Progenitor cell of endocrine pancreas (in vitro differentiated cells): ENCODE measurements at places on chromosomes 3 and 15. TPM values are rescaled to one million over a fixed set of nuclear protein-coding genes. Genes with fewer than 3 reads are reported as not detected.

DNA sequence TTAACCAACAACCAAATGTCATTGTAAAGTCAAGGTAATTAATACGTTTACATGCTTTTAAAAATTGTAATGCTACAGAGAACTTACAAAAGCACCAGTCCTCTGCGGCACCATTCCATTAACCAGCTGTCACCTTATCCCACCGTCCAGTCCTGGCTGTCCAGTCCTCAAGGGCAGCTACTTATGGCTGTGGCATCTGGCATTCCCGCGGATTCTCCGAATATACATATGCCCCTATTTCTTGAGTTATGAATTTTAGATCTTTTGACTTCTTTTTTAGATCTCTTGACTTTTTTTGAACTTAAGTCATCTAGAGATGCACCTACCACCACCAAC is 382 bp upstream of the POMGNT2 start:
- peak overlapping the region; percentile 67 for H3K4me3 ChIP-seq
- DNase-seq = no peak
- peaks cover 5% of the 10 kb centered on the region for H3K4me1 ChIP-seq
- H3K36me3 ChIP-seq = no peaks in the 10 kb centered on the region
- no peak overlapping the region for H3K27ac ChIP-seq
- H3K27me3 ChIP-seq = peaks cover 12% of the 10 kb centered on the region

DNA sequence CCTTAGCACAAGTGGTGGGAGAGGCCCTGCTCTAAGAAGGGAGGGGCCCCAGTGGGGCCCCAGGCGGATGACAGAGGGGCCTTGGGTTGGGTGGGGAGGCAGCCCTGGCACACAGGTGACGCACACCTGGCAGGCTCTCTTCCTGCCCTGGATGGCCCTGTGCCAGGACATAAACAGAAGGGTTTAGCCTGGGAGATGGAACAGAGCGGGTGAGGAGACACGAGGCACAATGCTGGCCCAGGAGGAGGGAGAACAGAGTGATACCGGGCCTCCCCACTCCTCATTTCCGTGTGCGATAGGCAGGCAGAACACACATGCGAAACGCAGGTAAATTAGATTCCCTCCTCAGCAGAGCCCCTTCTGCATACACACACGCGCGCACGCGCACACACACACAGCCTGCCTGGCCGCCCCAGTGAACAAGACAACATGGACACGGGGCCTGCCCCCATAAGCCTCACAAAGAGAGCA is 39.8 kb downstream of the IDH2 start:
- H3K27ac ChIP-seq = peak overlapping the region; percentile 87
- no peak for DNase-seq
- H3K27me3 ChIP-seq = no peaks in the 10 kb centered on the region
- H3K4me1 ChIP-seq = peaks cover 16% of the 10 kb centered on the region
- H3K36me3 ChIP-seq = no peaks in the 10 kb centered on the region
- H3K4me3 ChIP-seq = no peak overlapping the region

- H3K27me3 ChIP-seq = no peaks in the 10 kb centered on the region
- no peak for DNase-seq
- no peak overlapping the region for H3K27ac ChIP-seq
Measured at GRCh38 chr3:124229420-124229819, 237.5 kb upstream of the ROPN1 start.

DNA sequence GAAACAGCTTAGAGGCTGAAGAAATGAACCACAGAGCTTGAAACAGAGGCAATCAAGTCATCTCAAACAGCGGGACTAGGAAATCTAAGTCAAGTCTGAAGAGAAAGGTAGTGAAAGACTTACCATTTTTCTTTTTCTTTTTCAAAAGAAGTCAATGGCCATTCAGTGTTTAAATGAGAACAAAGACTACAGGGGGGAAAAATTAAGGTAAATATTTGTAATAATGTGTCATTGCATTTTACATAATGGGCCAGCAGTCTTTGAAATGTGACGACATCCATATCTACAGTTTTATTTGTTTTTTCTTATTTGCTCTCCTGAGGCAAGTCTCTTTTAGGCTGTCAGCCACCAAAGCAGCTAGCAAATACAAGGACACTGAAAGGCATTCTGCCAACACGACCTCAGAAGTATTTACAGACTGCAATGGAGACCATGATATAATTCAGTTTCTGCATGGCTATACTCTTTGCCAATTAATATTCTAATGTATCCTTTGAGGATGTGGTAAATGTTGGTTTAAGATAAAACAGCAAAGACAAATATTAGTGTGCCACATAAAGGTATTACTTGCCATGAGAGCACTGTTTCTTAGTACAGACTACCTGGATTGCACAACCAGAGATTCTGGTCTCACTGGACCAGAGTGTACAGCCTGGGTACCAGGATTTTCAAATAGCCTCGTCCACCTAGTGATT is 307.0 kb upstream of the THBS1 start:
- peak overlapping the region; percentile 51 for H3K27ac ChIP-seq
- H3K4me1 ChIP-seq = peaks cover 33% of the 10 kb centered on the region
- H3K36me3 ChIP-seq = no peaks in the 10 kb centered on the region
- peaks cover 49% of the 10 kb centered on the region for H3K27me3 ChIP-seq
- no peak overlapping the region for H3K4me3 ChIP-seq
- DNase-seq = no peak

- H3K36me3 ChIP-seq = no peaks in the 10 kb centered on the region
- no peak overlapping the region for H3K4me3 ChIP-seq
- no peak overlapping the region for H3K27ac ChIP-seq
- peak; percentile 56 for DNase-seq
- H3K27me3 ChIP-seq = no peaks in the 10 kb centered on the region
Measured at GRCh38 chr3:16600780-16601536, 4.3 kb downstream of the DAZL start.

DNA sequence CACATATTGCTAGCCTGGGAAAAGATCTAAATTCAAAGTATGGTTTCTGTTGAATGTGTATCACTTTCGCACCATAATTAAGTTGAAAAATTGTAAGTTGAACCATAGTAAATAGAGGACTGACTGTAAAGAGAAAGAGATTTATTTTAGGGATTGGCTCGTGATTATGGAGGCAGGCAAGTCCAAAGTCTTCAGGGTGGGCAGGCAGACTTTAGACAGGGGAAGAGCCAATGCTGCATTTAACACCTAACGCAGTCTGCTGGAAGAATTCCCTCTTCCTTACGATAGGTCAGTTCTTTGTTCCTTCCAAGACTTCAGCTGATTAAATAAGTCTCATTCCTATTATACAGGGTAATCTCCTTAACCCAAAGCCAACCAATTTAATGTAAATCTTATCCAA is 15.8 kb downstream of the C3orf85 start:
- no peaks in the 10 kb centered on the region for H3K36me3 ChIP-seq
- H3K4me1 ChIP-seq = no peaks in the 10 kb centered on the region
- no peak overlapping the region for H3K4me3 ChIP-seq
- DNase-seq = no peak

DNA sequence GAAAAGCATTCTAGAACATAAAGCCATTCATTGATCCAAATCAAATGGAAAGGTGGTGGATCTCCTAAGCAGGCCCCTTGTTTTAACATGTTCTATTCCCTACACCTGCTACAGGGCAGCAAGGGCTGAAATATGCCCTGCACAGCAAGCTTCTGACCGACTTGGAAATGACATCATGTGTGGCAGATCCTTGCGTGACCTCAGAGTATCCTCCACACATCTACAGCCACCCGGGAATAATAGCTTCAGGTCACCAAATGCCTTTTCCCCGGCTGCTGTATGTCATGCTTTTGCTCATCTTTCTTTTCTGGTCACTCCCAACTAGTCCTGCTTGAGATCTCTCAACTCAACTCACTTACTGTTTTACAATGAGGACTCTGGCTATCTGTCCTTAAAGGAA is 158.2 kb downstream of the ZNF385D start:
- no peak for DNase-seq
- no peaks in the 10 kb centered on the region for H3K4me1 ChIP-seq
- H3K27ac ChIP-seq = no peak overlapping the region
- no peak overlapping the region for H3K4me3 ChIP-seq
- H3K36me3 ChIP-seq = no peaks in the 10 kb centered on the region

DNA sequence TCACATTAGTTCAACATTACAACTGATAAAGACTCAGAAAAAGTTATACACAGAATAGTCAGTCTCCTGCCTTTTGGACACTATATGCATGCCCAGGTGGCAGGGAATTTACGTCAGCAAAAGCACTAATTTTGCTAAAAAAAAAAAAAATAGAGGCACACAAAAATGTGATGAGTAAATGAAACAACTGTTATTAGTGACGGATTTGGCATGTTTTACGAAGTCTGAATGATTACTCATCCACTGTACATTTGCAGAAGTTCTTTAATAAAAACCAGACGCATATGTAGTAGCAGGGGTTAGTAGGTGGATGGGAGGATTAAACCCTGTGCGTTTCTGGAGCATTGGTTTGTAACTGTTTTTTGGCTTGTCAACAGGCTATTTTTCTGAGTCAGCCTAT is 99.0 kb downstream of the MITF start:
- peaks cover 3% of the 10 kb centered on the region for H3K36me3 ChIP-seq
- no peaks in the 10 kb centered on the region for H3K4me1 ChIP-seq
- no peak overlapping the region for H3K27ac ChIP-seq
- DNase-seq = no peak

- no peaks in the 10 kb centered on the region for H3K36me3 ChIP-seq
- H3K4me1 ChIP-seq = peaks cover 21% of the 10 kb centered on the region
- no peak overlapping the region for H3K4me3 ChIP-seq
- no peak overlapping the region for H3K27ac ChIP-seq
- DNase-seq = no peak
Measured at GRCh38 chr3:17518189-17519059, 224.0 kb downstream of the TBC1D5 start.

DNA sequence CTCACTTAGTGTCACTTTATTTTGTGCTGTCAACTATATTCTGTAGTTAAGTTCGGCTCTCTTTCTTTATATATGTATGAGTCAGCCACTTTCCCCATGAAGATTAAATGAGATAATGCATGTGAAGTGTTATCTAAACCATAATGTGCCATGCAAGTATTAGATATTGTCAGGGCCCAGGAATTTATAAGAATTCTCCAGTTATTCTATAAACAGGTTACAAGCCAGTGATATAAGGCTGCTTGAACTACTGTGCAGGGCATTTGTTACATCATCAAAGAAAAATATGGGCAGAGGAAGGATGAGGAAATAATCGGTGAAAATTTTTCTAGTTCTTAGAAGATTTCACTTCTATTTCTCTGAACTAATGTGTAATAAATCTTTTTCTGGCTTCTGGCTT is 1049.0 kb upstream of the NR2F2 start:
- no peaks in the 10 kb centered on the region for H3K36me3 ChIP-seq
- no peak overlapping the region for H3K4me3 ChIP-seq
- DNase-seq = no peak
- H3K27ac ChIP-seq = no peak overlapping the region
- H3K27me3 ChIP-seq = peaks cover 12% of the 10 kb centered on the region

DNA sequence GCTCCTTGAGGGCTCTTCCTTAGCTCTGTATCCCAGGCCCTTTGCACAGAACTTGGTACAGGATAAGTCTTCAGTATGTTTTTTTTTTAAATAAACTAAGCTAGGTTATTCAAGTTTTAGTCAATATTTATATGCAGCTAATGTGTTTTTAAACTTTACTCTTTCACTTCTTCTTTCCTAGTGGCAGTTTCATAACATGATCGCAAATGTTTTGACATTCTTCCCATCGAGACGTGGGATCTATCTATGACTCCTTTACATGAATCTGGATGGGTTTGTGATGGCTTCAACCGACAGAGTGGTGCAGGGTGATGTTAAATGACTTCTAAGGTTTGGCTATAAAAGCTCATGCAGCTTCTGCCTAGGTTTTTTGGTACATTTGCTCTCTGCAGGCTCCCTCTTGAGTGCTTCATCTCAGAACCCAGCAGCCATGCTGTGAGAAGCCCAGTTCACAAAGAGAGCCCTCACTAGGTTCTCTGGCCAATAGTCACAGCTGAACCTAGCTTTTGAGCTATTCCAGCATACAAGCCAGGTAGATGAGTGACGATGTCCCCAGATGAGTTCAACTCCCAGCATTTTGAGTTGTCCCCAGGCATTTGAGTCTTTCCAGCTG is 13.5 kb upstream of the MECOM start:
- no peak overlapping the region for H3K27ac ChIP-seq
- H3K4me3 ChIP-seq = no peak overlapping the region
- H3K4me1 ChIP-seq = no peaks in the 10 kb centered on the region
- peaks cover 8% of the 10 kb centered on the region for H3K36me3 ChIP-seq
- no peak for DNase-seq

GRCh38 chr3:114712728-114713492 is 419.1 kb downstream of the TIGIT start:
- peaks cover 42% of the 10 kb centered on the region for H3K4me1 ChIP-seq
- H3K36me3 ChIP-seq = no peaks in the 10 kb centered on the region
- no peak overlapping the region for H3K27ac ChIP-seq
- H3K4me3 ChIP-seq = no peak overlapping the region
- H3K27me3 ChIP-seq = no peaks in the 10 kb centered on the region

UROC1 gene
- total RNA-seq = not detected in 2 replicates

TLR9 gene
- not detected in 2 replicates for total RNA-seq

ARL6IP5 gene
- 48.5 and 55.4 TPM in 2 replicates for total RNA-seq

INSYN1 gene
- 3.7 and 4.5 TPM in 2 replicates for total RNA-seq

DAZL gene
- not detected in 2 replicates for total RNA-seq
